Endothelial cell (in vitro differentiated cells): ENCODE measurements at places on chromosomes 5 and 9. TPM values are rescaled to one million over a fixed set of nuclear protein-coding genes. Genes with fewer than 3 reads are reported as not detected.
A peak's percentile ranks its signal among the peaks of the same experiment; 100 is the strongest.

- H3K4me1 ChIP-seq: no peaks in the 10 kb centered on the region
- H3K4me3 ChIP-seq: no peak overlapping the region
- DNase-seq: no peak
- peaks cover 2% of the 10 kb centered on the region for H3K36me3 ChIP-seq
- H3K27ac ChIP-seq: no peak overlapping the region
Observed at GRCh38 chr5:7347377-7347776, 48.6 kb upstream of the ADCY2 start.

CDX1 gene
- 0.59 TPM for total RNA-seq

DNA sequence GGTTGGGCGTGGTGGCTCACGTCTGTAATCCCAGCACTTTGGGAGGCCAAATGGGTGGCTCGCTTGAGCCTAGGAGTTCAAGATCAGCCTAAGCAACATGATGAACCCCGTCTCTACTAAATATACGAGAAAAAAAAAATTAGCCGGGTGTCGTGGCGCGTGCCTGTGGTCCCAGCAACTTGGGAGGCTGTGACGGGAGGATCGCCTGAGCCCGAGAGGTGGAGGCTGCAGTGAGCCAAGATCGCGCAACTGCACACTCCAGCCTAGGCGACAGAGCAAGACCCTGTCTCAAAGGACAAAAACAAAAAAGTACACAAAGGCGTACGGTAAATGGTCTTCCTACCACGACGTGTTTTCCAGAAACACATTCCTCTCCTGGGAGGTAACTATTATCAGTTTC lies 538 bp upstream of the BDP1 start:
- H3K4me1 ChIP-seq: peaks cover 17% of the 10 kb centered on the region
- peaks cover 4% of the 10 kb centered on the region for H3K36me3 ChIP-seq
- no peak for DNase-seq
- peak overlapping the region; percentile 97 for H3K4me3 ChIP-seq

DNA sequence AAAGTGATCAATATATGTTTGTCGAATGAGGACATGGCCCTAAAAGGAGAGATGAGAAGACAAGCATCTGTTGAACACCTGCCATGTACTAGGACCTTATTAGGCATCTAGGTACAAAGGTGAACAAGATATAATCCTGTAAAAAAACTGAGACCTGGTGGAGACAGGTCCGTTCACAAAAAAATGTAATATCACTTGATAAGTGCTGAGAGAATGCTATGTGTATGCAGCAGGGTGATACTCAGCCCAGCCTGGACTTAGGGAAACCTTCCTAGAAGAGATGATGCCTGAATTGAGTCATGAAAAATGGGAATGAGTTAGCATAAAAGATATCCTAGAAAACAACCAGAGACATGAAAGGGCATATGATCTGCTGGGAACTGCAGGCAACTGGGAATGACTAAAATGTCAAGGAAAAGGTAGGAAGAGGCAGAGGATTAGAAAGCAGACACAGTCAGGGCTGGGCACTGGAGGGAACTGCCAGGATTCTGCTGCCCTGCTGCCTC lies 108.5 kb downstream of the ADRB2 start:
- no peak for DNase-seq
- H3K4me3 ChIP-seq: no peak overlapping the region
- H3K4me1 ChIP-seq: peaks cover 17% of the 10 kb centered on the region
- no peaks in the 10 kb centered on the region for H3K36me3 ChIP-seq

CDH9 gene
- not detected for total RNA-seq

- H3K4me3 ChIP-seq: no peak overlapping the region
- no peak overlapping the region for H3K27ac ChIP-seq
- no peaks in the 10 kb centered on the region for H3K27me3 ChIP-seq
Observed at GRCh38 chr5:81739291-81739690, 11.6 kb downstream of the SSBP2 start.

- H3K4me3 ChIP-seq: no peak overlapping the region
- H3K4me1 ChIP-seq: no peaks in the 10 kb centered on the region
- peaks cover 3% of the 10 kb centered on the region for H3K27me3 ChIP-seq
Observed at GRCh38 chr5:168447808-168448207, 38.5 kb upstream of the RARS1 start.

RPS14 gene
- 2,784 TPM for total RNA-seq

DNA sequence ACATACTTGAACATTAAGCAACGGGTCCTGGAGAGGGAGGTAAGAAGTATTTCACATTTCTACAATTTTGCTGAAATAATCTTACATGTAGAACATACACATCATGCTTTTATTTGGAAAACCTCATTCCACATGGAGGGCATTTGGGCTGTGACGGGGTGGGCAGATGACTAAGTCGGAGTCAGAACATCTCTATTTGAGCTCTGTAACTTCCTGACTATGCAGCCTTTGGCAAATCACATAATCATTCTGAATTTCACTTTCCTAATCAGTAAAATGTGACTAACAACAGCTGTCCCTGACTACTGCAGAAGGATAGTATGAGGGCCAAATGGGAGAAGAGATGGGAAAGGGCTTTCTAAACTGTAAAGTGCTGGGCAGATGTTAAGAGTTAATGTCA lies 17.1 kb upstream of the IL6ST start:
- H3K4me3 ChIP-seq: no peak overlapping the region
- H3K36me3 ChIP-seq: peaks cover 4% of the 10 kb centered on the region

DNA sequence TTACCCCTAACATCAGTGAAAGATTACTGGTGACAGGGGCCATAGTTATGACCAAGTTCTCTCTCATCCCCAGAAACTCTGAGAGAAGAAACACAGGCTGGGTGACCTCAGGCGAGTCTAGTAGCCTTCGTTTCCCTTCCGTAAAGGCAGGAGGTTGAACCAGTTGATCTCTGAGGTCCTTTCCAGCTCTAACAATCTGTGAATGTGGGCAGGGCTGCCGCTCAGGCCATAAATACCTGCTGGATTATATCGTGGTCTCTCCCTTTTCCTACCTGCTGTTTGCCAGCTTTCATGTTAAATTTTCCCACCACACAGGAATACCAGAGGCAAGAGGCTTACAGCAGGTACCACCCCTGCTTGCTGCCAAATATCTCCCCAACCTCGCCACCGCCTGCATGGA lies 357.5 kb downstream of the SH3GL2 start:
- H3K36me3 ChIP-seq: no peaks in the 10 kb centered on the region
- H3K4me1 ChIP-seq: no peaks in the 10 kb centered on the region
- no peaks in the 10 kb centered on the region for H3K27me3 ChIP-seq
- no peak for DNase-seq
- H3K4me3 ChIP-seq: no peak overlapping the region
- H3K27ac ChIP-seq: no peak overlapping the region

GRCh38 chr5:69103521-69103920 lies 9.7 kb downstream of the SLC30A5 start:
- no peak for DNase-seq
- H3K4me1 ChIP-seq: no peaks in the 10 kb centered on the region
- peaks cover 9% of the 10 kb centered on the region for H3K36me3 ChIP-seq
- H3K4me3 ChIP-seq: no peak overlapping the region
- no peaks in the 10 kb centered on the region for H3K27me3 ChIP-seq

DNA sequence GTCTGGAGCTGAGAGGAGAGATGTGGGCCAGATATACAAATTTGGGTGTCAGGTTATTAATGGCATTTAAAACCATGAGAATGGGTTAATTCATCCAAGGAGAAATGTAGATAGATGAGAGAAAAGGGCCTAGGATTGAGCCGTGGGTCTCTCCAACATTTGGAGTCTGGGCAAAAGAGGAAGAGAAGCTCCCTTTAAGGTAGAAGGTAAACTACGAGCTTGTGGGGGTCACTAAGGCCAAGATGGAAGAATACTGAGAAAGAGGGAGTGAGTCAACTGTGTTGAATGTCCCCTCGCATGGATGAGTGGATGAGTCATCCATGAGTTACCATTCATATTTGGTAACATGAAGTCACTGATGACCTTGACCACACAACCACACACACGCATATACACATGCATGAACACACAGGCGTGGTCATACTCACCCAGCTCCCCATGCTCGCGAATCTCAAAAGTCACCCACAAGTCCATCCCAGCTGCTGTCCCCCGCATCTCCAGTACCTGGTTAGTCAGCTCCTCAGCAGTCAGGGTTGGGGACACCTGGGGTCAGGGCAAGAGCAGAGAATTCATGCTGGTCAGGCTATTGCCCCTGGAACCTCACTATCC lies 6.8 kb upstream of the FCHSD1 start:
- no peak for DNase-seq
- peaks cover 14% of the 10 kb centered on the region for H3K4me1 ChIP-seq
- peaks cover 80% of the 10 kb centered on the region for H3K36me3 ChIP-seq
- no peak overlapping the region for H3K27ac ChIP-seq
- peaks cover 19% of the 10 kb centered on the region for H3K27me3 ChIP-seq

PCDH1 gene
- 140 TPM for total RNA-seq

DNA sequence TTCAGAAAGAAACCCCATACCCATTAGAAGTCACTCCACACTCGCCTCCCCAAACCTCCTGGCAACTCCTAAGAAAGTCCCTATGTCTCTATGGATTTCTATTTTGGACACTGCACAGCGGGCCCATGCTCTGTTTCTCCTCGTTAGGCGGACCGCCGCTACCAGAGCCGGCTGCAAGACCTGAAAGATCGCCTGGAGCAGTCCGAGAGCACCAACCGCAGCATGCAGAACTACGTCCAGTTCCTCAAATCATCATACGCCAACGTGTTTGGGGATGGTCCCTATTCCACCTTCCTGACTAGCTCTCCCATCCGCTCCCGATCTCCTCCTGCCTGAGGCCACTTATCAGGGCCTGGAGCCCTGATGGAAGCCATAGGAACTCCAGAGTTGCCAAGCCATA lies 4.6 kb upstream of the GLE1 start:
- peaks cover 3% of the 10 kb centered on the region for H3K27me3 ChIP-seq
- DNase-seq: no peak
- H3K4me1 ChIP-seq: peaks cover 38% of the 10 kb centered on the region
- peak overlapping the region; percentile 62 for H3K4me3 ChIP-seq
- peak overlapping the region; percentile 94 for H3K27ac ChIP-seq

DNA sequence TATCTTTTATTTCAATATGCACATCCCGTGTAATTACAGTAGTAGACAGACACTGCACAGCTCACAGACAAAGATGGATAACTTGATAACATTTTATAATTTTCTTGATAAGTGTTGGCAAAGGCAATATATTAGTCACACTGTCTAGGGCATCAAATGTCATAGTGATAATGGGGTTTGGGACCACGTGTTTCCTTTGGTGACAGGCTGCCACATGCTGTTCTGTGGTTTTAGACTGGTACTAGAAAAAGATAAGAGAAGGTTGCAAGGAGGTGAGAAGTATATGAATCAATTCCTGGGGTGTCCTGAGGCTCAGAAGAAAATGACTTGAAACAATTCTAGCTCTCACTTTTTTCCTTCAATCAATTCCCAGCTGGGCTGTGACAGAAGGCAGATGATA lies 258.8 kb upstream of the CHD1 start:
- no peaks in the 10 kb centered on the region for H3K4me1 ChIP-seq
- H3K36me3 ChIP-seq: no peaks in the 10 kb centered on the region
- H3K27me3 ChIP-seq: no peaks in the 10 kb centered on the region
- no peak overlapping the region for H3K27ac ChIP-seq
- no peak for DNase-seq

C9 gene
- total RNA-seq: not detected

HAPLN1 gene
- total RNA-seq: 42.1 TPM

DNA sequence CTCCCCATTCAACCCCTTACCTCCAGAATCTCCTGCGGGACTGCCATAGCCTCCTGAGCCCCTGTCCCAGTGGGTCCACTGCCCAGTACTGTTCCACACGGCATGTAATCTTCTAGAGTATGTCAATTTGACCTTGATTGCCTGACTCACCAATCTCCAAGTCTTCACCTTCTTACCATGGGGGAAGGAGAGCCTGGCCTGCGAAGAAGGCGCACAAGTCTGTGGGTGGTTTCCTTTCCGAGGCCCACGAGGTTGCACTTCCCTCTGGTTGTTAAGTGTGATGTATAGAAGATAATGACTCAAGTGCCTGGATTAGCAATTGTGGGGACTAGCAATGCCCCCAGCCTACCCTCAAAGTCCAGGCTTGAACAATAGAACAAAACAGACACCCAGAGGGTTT lies 8.1 kb upstream of the TENT4A start:
- H3K27me3 ChIP-seq: peaks cover 3% of the 10 kb centered on the region
- peak overlapping the region; percentile 52 for H3K4me3 ChIP-seq
- H3K27ac ChIP-seq: no peak overlapping the region
- no peak for DNase-seq
- H3K36me3 ChIP-seq: no peaks in the 10 kb centered on the region

PTPN3 gene
- 0.62 TPM for total RNA-seq

- H3K36me3 ChIP-seq: peaks cover 3% of the 10 kb centered on the region
- H3K4me1 ChIP-seq: peaks cover 73% of the 10 kb centered on the region
Observed at GRCh38 chr5:150278916-150279315, 10.7 kb downstream of the CAMK2A start.

HARS2 gene
- total RNA-seq: 37.0 TPM
